Right ventricle myocardium superior (tissue), 1 donor: ENCODE measurements at places on chromosomes 5 and 9. TPM values are rescaled to one million over a fixed set of nuclear protein-coding genes. Genes with fewer than 3 reads are reported as not detected.

DNA sequence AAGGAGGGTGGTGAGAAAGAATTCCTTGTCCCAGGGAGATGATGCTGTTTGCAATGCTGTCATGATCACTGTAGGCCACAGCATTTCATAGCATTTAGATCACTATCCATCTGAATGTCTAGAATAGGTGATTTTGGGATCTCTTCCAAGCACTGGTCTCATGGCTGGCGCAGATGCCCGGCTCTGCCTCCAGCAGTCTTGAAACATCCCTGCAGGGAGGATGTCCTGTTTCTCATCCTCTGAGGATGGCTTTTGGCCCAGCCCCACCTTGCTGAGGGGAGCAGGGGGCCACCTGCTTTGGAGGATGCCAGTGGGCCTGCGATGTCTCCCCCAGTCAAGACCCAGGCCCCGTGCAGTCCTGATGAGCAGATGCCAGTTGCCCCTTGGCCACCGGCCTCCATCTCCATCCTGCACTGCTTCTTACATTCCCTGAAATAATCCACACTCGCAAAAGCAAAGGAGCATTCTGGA lies 63.5 kb upstream of the GARNL3 start:
- no peak for DNase-seq

Gene LECT2
- total RNA-seq, result not detected

Gene SLC25A48
- not detected for total RNA-seq

- DNase-seq, result no peak
Measured at GRCh38 chr5:43772764-43773477, 169.9 kb downstream of the NNT start.

DNA sequence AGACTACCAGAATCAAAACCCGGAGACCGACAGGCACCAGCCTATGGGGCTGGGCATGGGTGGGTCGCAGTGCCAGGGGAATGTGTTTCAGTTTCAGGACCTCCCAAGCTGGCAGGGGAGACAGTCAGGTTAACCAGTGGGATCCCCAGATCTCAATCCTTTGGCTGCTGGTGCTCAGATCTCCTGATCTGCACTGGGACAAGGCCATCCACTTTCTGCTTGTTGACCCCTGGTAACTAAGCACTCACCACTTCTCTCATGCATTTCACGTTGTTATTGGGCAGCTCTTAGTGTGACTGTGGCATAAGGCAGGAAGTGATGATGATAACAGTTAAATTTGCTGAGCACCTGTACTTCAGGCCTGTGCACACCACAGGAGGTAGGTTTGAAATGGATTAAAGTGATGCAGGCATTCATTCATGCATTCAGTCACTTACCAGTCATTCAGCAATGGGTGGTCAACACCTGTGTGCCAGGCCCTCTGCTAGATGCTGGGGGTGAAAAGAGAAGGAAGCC lies 42.1 kb upstream of the STXBP1 start:
- DNase-seq, result no peak

Gene SCGB3A1
- not detected for total RNA-seq

Gene IL4
- total RNA-seq, result not detected

GRCh38 chr5:81834021-81834660 lies 83.2 kb upstream of the SSBP2 start:
- no peak for DNase-seq

DNA sequence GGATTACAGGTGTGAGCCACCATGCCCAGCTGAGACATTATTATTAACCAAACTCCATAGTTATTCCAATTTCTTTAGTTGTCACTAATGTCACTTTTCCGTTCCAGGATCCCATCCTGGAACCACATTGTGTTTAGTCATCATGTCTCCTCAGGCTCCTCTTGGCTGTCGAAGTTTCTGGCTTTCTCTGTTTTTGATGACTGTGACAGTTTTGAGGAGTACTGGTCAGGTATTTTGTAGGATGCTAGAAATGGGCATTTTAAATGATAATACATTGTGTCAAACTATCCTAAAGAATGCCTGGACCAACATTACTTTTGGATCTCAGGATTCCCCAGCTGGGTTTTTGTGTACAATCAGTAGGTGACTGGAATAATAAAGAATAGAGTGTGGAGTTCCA lies 19.8 kb upstream of the NEUROG1 start:
- DNase-seq, result no peak

Gene ADAMTSL2
- total RNA-seq, result 8.1 TPM

DNA sequence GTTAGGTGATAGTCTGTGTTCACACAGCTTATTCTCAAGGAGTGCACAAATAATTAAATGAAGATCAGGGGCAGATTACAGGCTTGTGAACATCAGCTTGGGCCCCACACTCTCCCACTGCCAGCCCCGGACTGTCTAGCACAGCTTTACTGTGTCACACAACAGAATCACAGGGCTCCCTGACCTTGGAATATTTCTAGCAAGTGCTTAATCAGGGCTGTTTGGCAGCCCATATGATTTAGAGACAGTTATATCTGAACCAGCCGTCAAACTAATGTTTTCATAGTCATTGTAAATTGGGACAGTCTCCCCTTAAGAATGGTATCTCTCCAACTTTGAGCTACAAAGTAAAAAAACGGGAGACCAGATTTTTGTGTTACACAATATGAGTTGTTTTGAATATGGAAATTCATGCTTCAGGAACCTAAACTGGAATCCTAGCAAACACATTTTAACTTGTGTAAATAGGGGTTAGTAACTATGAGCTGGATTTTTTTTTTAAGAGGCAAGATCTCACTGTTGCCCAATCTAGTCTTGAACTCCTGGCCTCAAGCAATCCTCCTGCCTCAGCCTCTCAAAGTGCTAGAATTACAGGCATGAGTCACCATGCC lies 517.6 kb downstream of the BNC2 start:
- no peak for DNase-seq

Gene CYLC2
- not detected for total RNA-seq

- DNase-seq, result peak; percentile 74
Measured at GRCh38 chr5:138955013-138955660, 80.0 kb upstream of the LRRTM2 start.

GRCh38 chr9:37038302-37038942 lies 4.4 kb upstream of the PAX5 start:
- no peak for DNase-seq

DNA sequence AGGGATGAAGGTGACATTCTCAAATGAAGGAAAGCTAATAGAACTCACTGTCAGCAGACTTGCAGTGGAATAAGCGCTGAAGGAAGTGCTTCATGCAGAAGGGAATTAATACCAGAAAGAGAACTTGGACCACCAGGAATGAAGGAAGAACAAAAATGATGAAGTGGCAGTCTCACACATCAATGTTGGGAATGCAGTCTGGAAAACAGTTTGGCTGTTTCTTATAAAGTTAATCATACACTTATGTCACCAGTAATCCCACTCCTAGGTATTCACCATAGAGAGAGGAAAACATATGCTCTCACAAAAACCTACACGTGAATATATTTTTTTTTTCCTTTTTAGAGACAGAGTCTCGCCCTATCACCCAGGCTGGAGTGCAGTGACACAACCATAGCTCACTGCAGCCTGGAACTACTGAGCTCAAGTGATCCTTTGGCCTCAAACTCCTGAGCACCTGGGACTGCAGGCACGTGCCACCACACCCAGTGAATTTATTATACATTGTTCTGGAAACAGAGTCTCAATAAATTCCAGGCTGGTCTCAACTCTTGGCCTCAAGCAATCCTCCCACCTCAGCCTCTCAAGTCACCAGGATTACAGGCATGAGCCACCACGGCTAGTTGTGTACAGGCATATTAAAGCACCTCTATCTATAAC lies 81.2 kb downstream of the ROR2 start:
- DNase-seq, result no peak

Gene PCDHB16
- 2.2 TPM for total RNA-seq

- peak; percentile 73 for DNase-seq
Measured at GRCh38 chr5:149464796-149465489, 85.9 kb upstream of the IL17B start.

- DNase-seq, result no peak
Measured at GRCh38 chr5:11494340-11494739, 409.9 kb downstream of the CTNND2 start.

- no peak for DNase-seq
Measured at GRCh38 chr5:155091063-155091648, 77.6 kb downstream of the KIF4B start.

DNA sequence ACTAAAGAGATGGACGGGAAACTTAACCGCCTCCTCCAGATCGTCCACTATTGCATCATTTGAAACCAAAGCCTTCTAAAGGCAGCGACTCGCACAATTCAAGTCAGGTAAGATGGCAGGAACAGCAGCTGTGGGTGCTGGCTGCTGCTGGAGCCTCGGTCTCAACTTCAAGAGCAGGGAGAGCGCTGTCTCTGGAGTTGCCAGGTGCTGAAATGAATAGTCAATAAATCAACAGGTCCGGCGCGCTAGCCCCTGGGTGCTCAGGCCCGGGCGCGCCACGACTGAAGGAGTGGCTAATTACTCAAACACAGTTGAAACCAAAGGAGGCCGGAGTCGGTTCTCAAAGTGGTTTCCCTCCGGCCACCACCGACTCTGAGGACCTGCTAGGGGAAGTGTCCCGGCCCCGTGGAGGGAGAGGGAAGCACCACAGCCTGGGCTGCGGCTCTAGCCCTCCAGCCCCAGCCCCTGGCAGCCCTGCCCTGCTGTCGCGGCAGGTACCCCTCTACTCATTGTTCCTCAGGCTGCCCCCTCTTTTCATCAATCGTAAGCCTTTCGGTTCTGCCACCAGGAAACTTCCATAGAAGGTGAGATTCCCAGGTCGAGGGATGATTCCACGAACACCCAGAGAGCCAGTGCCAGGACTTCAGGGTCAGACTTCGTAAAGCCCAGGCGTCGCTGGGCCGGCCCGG lies 804 bp downstream of the TTC39B start:
- DNase-seq, result peak; percentile 63

Gene IPO11
- 29.9 TPM for total RNA-seq

DNA sequence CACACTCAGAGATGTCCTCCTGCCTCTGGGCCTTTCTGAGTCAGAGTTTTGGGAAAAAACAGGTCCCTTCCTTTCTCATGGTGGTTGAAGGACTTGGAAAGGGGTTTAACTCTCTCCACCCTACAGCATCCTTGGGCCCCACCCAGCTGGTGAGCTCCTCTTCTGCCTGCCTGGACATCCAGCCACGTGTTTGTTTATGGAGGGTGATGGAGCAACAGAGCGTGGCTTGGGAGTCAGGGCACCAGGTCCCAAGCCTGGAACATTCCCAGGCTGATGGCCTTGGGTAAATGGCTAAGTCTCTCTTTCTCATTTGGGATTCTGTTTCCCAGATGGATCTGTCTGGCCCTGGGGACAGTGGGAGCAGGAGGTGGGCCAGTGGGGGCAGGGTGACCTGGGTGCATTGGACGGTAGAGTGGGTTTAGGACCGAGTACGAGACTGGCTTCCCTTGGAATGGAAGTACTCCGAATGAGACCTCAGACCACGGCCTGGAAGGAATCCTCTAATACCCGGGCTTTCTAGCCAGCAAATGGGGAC lies 141.1 kb upstream of the IRX2 start:
- DNase-seq, result no peak

DNA sequence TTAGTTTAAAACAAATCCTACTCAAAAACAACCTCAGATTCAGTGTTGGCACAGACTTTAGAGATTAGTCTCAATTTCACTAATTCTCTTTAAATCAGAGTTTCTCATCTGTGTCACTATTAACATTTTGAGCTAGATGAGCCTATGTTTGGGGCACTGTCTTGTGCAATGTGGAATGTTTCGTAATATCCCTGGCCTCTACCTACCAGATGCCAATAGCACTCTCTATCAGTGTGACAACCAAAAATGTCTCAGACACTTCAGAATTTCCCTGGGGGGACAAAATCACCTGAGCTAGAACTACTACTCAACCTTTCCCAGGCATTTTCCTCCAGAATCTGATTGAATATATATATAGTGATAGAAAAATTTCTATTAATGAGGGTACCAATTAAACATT lies 465.2 kb upstream of the RGMB start:
- no peak for DNase-seq

DNA sequence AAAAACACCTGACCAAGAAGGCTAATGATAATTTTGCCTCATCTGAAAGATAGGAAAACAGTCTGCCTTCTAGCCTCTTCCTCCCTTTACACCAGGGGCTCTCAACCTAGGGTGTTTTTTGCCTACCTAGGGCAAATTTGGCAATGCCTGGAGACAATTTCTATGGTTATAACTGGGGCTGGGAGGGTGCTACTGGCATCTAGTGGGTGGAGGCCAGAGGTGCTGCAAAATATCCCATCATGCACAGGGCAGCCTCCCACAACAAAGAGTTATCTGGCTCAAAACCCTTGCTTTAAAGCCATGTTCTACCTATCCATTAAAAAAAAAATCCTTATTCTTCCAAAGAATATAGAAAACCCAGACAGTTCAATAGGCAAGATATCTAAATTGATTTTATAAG lies 45.0 kb upstream of the NR3C1 start:
- DNase-seq, result no peak

GRCh38 chr5:79242242-79243039 lies 6.5 kb downstream of the JMY start:
- DNase-seq, result no peak

DNA sequence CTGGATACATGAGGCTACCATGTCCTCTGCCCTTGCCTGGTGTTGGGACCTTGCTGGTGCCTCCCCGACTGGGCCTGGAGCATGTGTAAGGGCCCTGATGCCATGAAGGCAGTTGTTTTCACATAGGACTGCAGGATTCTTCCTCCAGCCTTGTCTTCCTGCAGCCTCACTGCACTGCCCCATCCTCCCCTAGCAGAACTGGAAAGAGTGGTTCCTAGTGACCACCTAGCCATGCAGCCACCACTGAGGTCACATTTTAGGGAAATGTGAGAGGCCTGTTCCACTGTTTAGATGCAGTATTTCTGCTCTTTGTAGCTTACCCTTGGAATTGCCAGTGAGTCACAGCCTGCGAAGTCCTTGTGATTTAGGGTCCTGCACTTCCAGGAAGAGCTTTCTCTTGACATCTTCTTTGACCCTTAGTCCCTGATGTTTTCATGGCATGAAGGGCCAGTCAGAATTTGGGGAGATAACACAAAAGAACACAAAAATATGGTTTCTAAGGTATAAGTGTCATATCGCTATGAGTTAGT lies 24.2 kb upstream of the TNFAIP8 start:
- no peak for DNase-seq

- DNase-seq, result no peak
Measured at GRCh38 chr9:33117306-33117705, 40.8 kb upstream of the SMU1 start.

DNA sequence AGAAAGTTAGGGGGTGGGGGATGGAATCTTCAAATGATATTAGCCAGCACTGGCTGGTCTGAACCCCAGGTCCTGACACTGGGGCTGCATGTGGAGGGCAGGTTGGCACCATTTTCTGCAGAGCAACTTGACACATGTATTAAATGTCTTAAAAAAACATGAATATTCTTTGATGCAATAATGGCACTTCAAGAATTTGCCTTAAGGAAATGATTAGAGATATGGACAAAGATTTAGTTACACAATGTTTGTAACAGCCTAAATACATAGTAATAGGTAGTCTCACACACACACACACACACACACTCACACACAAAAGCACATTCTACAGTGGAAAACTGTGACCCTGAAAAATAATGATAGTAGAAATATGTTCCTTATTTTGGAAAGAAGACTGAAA lies 3.6 kb downstream of the SVEP1 start:
- no peak for DNase-seq

DNA sequence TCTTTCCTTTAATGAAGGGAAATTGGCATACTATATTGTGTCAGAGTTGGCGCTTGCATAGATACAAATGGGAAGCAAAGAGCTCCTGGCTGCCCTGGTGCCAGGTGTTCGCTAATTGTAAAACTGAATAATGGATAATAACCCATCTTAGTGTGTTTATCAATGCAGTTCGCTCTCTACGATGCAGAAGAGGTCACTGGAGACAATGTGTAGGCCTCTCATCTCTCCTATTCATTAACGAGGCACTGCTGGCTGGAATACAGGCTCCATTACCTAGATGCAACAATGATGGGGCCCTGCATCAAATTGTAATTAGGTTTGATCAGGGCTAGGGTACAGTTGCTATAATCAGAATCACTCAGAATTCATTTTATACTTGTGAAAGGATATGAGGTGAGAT lies 171.0 kb downstream of the RMI1 start:
- DNase-seq, result no peak
